Activated CD8-positive, alpha-beta memory T cell treated with anti-CD3 and anti-CD28 coated beads for 1 hour (primary cell): ENCODE measurements at places on chromosomes 7 and 10.

DNA sequence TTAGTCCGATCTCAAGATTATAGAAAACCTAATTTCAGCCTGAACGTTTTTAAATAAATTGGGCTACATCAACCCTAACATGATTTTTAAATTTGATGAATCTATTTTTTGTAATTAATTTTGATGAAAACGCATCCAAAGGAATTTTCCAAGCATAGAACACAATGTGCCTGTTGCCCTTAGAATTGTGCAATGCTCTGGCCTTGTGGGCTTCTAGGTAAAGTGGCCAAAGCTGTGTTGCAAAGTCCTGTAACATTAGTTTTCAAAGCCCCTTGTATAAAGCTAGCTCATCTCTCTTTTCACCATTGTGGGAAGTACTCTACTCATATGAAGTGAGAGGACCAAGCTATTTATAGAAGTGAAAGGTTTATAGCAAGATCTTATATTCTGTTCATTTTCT lies 138.4 kb upstream of the PRPS1L1 start:
- DNase-seq: no peak

DNA sequence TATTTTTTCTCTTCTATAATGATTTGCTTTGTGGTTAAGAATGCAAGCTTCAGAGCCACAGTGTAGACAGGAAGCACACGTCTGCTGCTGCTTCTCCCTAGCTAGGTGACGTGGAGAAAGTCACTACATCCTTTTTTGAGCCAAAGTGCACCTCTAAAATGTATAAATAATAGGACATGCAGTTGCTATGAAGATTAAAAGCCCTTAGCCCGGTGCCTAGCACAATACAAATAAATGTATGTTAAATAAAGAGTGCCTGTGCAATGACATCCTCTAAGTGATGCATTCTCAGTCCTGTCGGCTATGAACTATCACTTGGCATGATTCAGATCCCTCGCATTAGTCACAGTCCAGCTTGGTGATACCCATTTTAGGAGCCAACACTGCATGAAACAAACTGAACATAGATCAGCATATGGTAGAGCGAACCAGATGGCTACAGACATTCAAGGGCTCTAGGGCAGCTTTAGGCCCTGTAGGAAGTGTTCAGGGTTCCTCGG lies 4.8 kb upstream of the TRDMT1 start:
- peak; percentile 38 for DNase-seq

- DNase-seq: no peak
Observed at GRCh38 chr7:151550656-151551286, 31.1 kb upstream of the RHEB start.

GRCh38 chr10:3045471-3046209 lies 21.7 kb upstream of the PFKP start:
- DNase-seq: no peak
